Stimulated activated CD8-positive, alpha-beta memory T cell treated with anti-CD3 and anti-CD28 coated beads, Interleukin-4, amount 100 ng/mL, for 4 hours (primary cell): ENCODE measurements at places on chromosomes 1 and 21.

- no peak for DNase-seq
These were observed at the start of gene NES for GRCh38 chr1:156676820-156677615. TSS of gene NES (minus strand) at chr1:156677407. CDS start at chr1:156677264, 143 bp downstream.

DNA sequence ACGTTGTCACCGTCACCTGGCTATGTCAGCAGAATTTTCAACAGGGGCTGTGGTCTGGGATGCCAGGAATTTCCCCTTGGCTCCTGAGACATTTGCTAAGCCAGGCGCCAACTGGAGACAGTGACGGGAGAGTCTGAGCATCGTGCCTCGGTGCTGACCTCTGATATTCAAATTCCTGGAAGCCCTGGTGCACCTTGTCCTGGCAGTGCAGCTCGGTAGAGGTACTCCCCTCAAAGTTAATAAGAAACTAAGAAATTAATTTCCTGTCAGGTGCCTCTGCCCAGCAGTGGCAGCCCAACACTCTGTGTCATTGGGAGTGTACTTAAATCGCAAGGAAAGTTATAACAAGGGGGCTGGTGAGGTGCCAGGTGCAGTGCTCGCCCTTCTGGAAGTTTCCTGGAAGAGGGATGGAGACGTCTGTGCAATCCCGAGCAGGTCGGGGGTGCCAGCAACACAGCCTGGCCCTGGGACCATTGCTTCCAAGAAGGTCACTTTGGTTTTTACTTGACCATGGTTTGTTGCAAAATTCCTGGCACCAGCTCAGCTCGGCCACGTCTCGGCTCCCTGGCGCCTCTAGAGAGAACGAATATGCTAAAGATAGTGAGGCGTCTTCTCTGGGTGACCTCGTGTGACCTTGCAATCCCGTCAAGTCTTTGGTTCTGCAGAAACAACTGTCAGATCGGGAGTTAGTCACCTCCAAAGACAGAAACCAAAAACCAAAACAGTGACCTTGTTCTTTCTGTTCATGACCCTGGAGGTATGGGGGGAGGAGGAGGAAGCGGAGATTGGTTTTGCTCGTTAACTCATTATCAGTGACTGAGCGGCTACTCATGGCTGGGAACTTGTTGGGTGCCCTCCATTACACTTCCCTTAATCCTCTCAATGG, 149.5 kb upstream of the VAMP3 start:
- DNase-seq: no peak

DNA sequence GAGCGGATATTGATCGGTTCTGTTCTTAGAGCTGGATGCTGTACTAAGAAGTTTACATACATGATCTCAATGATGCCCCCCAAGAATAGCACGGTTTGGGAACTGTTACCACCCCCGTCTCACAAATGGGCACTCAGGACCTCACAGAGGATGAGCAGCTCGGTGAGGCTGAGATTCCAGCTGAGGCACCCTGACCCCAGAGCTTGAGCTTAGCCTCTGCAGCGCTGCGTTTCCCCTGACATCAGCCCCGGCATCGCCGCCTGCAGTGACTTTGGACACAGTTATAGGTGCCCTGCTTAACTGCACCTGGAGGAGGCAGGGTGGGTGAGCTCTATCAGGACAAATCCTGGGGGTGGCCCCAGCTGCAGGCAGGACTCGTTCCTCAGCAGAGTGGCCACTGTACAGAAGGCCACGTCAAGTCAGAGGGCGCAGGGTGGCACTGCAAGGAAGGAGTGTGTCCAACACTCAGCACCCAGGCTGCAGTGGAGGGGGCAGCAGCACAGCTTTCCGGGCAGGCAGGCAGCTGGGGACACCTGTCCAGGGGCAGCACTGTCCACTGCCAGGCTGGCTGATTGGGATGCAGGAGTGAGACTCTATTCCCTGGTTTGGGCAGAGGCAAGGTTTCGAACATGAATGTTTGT, 65.8 kb upstream of the ABCG1 start:
- no peak for DNase-seq

DNA sequence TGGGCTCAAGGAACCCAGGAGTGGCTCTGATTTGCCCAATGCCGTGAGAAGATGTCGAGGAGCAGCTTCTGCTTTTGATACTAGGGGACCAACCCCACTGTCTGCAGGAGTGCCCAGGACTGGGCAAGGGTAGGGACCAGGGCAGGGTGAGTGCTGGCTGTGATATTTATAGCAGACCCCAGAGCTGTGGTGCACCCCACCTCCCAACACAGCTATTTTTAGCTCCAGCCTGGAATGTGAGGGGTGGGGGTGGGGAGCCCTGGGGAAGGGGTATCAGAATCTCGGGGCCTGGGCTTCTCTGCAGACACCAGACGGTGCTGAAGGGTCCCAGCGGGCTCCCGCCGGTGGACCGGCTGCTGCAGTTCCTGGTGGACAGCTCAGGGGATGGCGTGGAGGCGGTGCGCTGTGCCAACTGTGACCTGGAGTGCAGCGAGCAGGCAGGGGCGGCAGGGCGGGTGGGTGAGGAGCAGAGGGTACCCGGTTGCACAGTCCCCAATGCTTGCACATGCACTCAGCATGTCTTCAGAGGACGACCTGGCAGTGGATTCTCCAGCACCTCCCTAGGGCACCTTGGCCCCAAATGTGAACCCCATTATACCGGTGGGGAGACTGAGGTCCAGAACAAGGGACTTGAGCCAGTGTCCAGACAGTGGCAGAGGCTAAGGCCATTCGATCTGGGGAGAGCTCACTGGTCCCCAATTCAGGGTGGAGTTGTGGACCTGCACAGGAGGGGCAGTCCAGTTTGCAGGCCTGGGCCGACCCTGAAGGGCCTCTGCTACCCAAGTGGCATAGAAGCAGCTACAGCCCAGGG, 1.4 kb downstream of the RNF207 start:
- DNase-seq: no peak

DNA sequence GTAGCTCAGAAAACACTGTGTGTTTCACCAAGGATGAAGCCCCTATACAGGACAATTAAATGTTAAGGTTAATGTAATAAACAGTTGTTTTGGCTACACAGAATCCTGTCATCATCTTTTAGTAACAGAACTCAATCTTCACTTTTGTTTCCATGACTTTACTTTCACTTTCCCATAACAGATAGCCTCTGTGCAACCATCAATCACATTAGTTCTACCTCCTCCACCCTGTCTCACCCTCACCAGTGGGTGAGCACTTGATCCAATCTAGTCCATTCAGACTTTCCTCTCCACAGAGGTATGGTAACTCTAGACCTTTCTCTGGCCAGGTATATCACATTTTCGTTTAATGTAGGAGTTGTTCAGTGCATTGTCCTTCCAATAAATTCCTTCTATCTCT, 1018.5 kb downstream of the ADGRL2 start:
- no peak for DNase-seq

DNA sequence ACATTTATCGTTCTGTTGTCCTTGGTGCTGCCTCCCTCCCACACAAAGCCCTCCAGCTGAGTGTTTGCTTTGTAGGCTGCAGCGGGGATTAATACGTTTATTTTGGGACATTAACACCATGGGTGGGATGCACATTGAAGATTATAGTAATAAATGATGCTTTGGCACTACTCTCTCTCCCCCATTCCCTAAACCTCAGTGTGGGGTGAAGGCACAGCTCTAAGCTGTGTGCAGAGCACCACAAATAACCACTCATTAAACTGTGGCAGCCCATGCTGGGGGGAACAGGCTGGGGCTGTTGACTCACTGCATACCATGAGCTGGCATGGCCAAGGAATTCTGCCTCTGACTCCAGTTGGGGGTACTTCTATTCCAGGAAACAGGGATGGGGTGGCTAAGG, 7.7 kb downstream of the PCP4L1 start:
- DNase-seq: no peak

- DNase-seq: no peak
These were observed 230.8 kb downstream of the PAPPA2 start for GRCh38 chr1:176693697-176694329.

- DNase-seq: no peak
These were observed 932 bp downstream of the MAP10 start for GRCh38 chr1:232806186-232806510.

- DNase-seq: no peak
These were observed 23.8 kb downstream of the UBE4B start for GRCh38 chr1:10056599-10056987.

GRCh38 chr21:42195378-42196031, 23.4 kb upstream of the ABCG1 start:
- no peak for DNase-seq

- no peak for DNase-seq
These were observed 663 bp upstream of the GBP6 start for GRCh38 chr1:89363196-89363595.

- no peak for DNase-seq
These were observed 57.4 kb downstream of the PTPRC start for GRCh38 chr1:198696211-198696610.

GRCh38 chr1:239647045-239647444, 260.7 kb downstream of the CHRM3 start:
- no peak for DNase-seq

DNA sequence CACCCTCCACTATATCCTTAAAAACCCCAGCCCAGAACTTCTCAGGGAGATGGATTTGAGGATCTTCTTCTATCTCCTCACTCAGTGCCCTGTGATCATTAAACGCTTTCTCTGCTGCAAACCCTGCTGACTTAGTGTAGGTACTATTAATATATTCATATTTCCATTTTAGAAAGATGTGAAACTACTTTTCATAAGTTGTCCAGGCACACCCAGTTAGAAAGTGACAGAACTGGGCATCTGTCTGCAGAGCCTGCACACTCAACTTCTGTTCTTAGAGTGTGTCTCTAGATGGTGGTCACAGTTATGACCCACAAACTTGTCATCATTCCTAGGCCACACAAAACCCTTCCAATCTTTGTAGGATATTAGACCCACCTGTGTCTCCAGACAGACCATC, 55.0 kb downstream of the FCRL5 start:
- DNase-seq: no peak

DNA sequence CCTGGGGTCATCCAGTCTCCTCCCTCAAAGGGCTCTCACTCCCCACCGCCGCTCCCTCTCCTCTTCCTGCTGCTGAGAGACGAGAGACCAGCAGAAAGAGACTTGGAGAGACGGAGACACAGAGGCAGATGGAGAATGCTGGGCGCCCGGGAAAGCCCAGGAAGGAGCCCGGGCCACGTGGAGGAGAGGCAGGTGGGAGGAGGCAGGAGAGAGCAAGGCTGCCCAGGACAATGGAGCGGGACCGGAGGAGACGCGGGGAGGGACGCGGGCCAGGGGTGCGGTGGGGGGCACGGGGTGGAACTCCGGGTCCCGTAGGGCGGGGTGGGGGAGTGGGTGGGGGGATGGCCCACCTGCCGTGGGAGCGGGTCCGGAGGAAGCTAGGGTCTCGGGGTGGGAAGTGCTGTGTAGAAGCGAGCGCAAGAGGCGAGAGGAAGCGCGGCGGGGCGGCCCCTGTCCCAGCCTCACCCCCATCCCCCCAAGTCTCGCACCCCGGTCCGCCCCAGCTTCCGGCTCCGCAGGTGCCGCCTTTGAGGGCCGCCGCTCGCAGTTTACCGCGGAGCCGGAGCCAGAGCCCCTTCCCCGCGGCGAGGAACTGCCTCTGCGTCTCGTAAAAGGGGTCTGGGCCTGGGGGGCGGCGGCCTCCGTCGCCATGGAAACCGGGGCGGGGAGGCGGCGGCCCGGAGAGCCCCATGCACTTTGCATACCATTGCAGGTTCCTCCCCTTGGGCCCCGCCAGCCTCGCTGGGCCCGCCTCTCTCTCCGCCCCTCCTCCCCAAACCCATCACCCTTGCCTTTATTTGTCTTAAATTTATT, 11.7 kb upstream of the EPHA2 start:
- DNase-seq: peak; percentile 13

DNA sequence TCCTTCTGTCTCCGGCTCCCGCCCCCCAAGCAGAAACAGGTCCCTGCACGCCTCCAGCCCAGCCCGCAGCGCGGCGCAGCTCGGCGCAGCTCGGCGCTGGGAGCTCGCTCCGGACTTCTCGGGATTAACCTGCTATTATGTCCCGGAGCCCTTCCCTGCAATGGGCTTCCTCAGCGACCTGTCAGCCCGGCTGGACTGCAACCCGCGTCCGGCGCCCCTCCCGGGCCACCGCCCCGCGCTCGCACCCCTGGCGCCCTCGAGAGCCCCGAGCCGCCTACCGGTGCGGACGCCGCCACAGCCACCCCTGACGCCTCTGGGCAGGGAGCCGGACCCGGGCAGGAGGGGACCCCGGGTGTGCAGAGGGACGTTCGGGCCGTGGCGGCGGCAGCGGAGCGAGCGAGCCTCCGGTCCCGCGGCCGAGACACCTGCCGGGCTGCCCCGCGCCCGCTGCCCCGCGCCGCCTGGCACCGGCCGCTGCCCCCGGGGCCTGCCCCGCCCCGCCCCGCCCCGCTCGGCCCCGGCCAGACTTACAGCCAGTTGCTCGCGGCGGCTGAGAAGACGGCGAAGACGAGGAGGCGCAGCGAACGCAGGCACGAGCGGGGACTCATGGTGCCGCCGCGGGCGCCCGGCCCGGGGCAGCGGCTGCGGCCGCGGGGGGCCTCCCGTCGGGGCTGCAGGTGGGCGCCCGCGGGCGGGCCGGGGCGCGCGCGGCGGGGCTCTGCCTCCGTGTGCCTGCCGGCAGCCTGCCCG, 407 bp downstream of the WNT4 start:
- DNase-seq: no peak

GRCh38 chr1:107530543-107530942, 389.7 kb downstream of the NTNG1 start:
- no peak for DNase-seq

- DNase-seq: no peak
These were observed 10.6 kb upstream of the NADK start for GRCh38 chr1:1788646-1789431.
